Endothelial cell (in vitro differentiated cells): ENCODE measurements at places on chromosomes 7 and 10.

DNA sequence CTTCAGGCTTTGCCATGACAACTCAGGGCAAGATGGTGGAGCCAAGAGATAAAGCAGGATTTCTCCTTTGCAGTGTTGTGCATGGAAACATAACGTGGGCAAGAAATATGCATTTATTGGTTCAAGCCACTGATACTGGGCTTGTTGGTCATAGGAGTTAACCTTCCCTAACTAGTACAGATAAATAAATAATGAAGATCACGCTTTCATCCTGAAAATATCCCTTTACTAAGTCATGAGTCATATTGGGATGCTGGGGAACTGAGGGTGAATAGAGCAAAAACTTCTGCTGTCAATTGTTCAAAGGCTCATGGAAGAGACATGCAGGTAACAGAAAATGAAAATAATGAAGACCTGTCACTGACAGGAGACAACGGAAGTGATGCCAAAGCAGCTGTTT is 55.5 kb downstream of the TES start:
- DNase-seq, result no peak
- H3K36me3 ChIP-seq, result no peaks in the 10 kb centered on the region
- H3K4me3 ChIP-seq, result no peak overlapping the region
- no peaks in the 10 kb centered on the region for H3K4me1 ChIP-seq

GRCh38 chr10:79420974-79421688 is 24.3 kb downstream of the ZCCHC24 start:
- H3K4me3 ChIP-seq, result no peak overlapping the region
- peaks cover 8% of the 10 kb centered on the region for H3K27me3 ChIP-seq
- H3K27ac ChIP-seq, result no peak overlapping the region
- peaks cover 25% of the 10 kb centered on the region for H3K36me3 ChIP-seq
- peaks cover 37% of the 10 kb centered on the region for H3K4me1 ChIP-seq

DNA sequence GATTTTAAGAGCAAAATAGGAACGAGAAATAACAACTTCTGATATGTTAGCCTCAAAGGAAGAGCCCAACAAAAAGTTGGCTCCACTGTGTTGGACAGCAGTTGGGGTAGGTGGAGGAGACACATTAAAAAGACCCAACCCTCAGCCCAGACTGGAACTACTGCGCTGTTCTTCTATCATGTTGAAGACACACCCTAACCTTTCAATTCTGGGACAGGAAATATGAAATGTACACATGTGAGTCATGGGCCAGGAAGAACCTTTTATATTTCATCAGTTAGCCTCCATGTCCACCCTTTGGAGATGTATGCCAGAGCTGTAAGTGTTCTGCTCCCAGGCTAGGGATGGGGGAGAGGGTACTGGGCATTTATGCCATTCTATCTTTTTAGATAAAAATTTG is 22.1 kb downstream of the CLDN12 start:
- H3K27me3 ChIP-seq, result peaks cover 2% of the 10 kb centered on the region
- DNase-seq, result no peak
- H3K36me3 ChIP-seq, result peaks cover 4% of the 10 kb centered on the region
- H3K4me1 ChIP-seq, result no peaks in the 10 kb centered on the region
- H3K27ac ChIP-seq, result no peak overlapping the region

DNA sequence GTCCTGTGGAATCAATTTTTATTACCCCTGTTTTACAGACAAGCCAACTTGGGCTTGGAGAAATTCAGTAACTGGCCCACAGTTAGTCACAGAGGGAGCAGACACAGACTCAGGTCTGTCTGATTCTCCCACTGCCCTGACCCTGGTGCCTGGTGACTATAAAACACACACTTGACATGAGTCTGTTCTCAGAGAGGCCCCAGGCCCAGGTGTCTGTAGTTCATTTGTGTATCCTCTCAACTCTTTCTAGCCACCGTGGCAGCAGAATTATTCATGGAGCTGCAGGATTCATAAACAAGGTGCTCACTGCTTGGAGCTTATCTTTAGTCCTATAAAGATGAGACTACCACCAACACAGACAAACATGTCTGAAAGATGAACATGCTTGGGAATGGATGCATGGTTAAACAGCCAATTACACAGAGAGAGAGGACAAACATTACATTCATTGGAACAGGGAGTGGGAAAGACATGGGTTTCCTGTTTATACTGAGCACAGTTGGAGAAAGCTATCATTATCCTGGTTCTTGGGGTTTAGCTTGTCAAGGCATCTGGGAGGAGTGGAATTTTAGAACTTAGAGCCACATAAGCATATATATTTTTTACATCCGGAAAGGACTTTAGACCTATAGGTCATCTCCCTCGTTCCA is 79.1 kb upstream of the PDCD4 start:
- H3K36me3 ChIP-seq, result no peaks in the 10 kb centered on the region
- peaks cover 5% of the 10 kb centered on the region for H3K4me1 ChIP-seq
- no peak overlapping the region for H3K27ac ChIP-seq
- H3K4me3 ChIP-seq, result no peak overlapping the region
- no peak for DNase-seq

DNA sequence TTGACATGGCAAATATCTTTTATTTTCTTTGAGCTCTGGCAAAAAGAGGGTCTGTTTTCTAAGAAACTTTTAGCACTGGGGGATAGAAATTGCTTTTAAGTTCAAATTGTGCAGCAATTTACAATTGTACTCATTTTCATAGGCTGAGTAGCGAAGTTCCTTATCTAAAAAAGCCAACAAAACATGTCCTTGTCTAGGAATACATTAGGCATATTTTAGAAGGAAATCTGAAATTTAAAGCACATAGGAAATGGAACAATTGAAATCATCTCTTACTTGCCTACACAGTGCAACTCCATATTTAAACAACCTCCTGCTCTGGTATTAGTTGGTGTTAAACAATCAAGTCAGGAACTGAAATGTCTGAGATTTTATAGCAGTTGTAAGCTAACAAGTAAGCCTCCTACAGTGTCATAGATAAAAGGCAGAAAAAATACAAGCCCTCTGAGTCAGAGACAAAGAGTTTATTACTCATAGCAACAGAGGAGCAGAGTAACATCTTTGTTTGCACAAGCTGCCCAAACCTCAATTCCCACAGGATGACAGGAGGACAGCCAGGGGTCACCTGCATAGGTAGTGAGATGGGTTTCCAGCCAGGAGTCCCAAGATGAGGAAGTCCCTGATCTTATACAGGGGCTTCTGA is 280.2 kb upstream of the HGF start:
- no peaks in the 10 kb centered on the region for H3K4me1 ChIP-seq
- no peak overlapping the region for H3K4me3 ChIP-seq
- no peaks in the 10 kb centered on the region for H3K27me3 ChIP-seq
- no peak for DNase-seq

GRCh38 chr10:90222372-90222771 is 521.0 kb downstream of the KIF20B start:
- H3K27ac ChIP-seq, result no peak overlapping the region
- no peak for DNase-seq
- H3K4me3 ChIP-seq, result no peak overlapping the region
- no peaks in the 10 kb centered on the region for H3K36me3 ChIP-seq
- H3K27me3 ChIP-seq, result no peaks in the 10 kb centered on the region
